Iris pigment epithelial cell (primary cell): ENCODE measurements at places on chromosomes 2 and 18.

GRCh38 chr2:121521359-121521758 is 9.3 kb upstream of the RNU4ATAC start:
- no peak for DNase-seq

DNA sequence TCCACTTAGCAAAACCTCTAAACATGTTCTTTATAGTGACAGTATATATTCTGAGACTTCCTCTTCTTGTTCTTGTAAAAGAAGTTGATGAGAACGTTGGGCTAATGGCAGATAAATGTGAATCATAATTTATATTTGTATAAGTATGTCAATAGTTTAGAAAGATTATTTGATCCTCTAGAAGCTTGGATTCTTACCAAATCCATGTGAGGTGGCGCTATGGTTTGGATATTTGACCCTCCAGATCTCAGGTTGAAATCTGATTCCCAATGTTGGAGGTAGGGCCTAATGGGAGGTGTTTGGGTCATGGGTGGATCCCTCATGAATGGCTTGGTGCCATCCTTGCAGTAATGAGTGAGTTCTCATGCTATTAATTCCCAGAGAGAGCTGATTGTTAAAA is 29.8 kb upstream of the SCN1A start:
- no peak for DNase-seq

- DNase-seq, result no peak
These were observed 412.2 kb downstream of the SPAG16 start for GRCh38 chr2:213696442-213696841.

GRCh38 chr2:223315813-223316212 is 263.8 kb downstream of the KCNE4 start:
- no peak for DNase-seq

DNA sequence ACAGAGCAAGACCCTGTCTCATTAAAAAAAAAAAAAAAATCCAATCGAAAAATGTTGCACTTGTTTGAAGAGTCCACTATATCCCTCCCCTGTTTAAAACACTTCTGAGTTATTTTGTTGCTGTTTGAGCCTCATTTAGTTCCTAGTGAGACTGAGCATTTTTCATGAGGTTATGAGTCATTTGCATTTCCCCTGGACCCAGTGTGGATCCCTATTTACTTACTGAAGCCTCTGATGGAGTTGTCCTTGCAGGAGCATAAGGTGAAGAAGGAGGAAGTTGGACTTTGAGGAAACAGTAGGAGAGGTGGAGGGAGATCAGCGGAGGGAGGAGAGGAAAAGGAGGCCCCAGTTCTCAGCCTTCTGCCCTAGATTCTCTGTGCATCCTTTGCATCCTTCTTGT is 5.1 kb downstream of the CXCR1 start:
- no peak for DNase-seq

DNA sequence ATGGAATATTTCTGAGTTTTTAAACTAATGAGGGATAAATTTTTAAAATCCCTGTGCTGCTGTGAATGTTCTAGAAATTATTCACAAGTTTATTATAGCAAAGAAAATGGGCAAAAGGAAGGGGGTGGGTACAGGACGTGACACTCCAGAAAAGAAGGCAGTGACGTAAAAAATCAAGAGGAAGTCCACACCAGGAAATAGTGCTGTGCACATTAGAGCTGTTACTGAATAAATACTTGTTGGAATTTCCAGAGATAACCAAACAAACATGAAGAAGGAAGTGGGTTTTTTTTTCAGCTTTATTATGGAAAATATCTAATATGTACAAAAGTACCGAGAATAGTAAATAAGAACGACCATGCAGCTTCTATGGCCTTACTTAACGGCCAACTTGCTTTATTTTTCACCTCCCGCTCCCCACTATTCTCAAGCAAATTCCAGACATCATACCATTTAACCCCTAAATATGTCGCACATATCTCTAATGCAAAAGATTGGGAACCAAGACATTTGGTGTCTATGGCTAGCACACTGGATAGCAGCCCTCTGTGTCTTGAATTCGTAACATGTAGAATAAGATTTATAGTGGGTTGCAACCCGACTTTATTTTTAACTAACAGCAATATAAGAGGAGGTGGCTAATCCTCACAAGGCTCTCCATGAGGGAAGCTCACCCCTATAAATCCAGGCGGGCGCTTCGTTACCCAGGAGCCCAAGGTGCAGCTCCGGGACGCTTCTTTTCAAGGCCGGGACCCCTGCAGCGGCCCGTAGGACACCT is 580 bp upstream of the NDUFV2 start:
- DNase-seq, result peak; percentile 87

GRCh38 chr2:30031184-30031583 is 109.8 kb upstream of the ALK start:
- no peak for DNase-seq

DNA sequence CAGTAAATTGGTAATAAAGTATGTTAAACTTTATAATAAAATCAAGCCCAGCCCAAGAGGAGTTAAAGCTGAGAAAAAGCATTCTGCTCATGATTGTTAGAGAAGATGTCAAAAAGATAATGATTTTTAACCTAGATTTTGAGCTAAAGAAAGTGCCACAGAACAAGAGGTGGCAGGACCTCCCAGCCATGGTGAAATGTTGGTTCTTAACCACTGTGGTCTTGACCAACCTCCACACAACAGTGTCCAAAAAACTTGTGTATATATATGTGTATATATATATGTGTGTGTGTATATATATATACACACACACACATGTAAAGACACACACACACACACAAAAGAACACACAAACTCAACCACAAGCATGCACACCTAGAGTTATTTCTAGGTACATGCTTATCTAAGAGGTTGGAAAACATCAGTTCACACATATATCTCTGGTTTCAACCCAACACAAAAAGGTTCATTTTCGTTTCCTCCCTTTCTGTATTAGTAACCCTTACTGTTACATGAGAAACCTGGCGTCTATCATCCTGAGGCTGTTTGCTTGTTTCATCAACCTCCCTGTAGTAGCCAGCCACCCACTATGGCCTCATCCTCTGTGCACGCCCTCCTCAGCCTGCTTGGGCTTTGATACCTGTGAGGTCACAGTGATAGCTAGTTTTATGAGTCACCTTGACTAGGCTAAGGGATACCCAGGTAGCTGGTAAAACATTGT is 631.8 kb upstream of the ID2 start:
- no peak for DNase-seq

DNA sequence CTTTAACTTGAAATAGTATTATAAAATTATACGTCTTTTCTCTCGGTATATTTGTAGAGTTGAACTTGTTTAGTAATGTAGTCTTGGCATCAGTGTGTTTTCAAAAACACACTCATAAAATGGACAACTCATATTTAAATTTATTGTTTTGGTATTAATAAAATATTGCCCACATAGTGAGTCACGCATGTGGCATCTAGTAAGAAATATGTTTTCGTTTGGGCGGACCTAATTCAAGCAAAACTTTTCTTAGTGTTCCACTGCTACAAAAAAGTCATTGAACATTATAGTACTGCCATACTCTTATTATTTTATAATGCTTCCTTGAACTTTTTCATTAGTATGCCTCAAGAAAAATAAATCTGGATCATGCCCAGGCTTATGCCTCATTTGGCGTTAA is 31.1 kb upstream of the FAM237A start:
- DNase-seq, result peak; percentile 8

DNA sequence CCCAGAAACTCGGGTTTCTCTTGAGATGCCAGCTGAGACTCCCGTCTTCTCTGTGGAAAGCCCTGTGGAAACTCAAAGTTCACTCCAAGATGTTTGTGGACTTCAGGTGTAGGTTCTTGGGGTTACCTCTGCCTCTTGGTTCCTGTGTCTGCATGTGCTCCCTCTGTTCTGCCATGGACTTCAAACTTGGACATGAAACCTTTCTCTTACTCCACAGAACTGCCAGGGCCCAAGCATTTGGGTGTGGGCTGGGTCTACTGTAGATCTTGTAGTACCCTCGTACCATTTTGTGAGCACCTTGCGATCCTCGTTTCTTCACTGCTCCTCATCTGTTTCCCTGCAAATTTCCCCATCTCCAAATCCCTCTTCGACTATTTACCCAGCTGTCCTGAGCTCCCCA is 175.5 kb downstream of the HAUS1 start:
- DNase-seq, result no peak

GRCh38 chr2:126880817-126881216 is 17.9 kb upstream of the TEX51 start:
- no peak for DNase-seq

GRCh38 chr2:119123389-119123788 is 35.2 kb downstream of the C1QL2 start:
- DNase-seq, result no peak

DNA sequence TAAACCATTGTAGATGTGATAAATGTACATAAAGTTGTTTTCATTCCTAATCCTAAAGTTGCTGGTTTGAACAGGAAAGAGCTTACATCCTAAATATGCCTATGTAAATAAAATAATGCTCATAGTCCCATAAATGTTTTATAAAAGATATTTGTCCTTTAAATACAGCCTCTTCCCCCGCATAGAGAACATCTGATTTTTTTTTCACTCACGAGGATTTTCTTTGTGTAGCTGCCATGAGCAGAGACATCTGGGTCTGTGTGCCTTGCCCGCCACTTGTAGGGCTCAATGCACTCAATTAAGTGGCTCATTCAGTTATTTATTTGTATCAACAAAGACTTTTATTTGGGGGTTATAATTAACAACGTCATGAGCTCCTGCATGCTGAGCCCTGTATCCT is 72.8 kb downstream of the SOWAHC start:
- no peak for DNase-seq

- no peak for DNase-seq
These were observed 266.5 kb downstream of the EIPR1 start for GRCh38 chr2:3110994-3111666.

DNA sequence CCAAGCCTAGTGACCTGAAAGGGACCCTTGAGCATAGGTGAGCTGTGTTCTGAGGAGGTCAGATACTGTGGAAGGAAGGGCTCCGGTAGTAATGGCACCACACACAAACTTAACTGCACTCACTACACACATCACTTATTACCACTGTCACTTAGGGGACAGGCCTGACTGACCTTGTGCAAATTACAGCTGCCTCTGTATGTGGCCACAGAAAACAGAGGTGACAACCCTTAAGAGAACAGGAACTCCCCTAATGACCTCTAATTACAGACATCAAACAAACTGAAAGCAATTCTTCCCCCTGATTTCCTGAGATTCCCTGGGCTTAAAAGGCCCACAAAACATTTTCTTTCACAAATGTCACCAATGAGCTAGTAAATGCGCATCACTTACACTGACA is 360.6 kb downstream of the RND3 start:
- no peak for DNase-seq

- no peak for DNase-seq
These were observed 99.7 kb upstream of the CRIM1 start for GRCh38 chr2:36255863-36256262.

DNA sequence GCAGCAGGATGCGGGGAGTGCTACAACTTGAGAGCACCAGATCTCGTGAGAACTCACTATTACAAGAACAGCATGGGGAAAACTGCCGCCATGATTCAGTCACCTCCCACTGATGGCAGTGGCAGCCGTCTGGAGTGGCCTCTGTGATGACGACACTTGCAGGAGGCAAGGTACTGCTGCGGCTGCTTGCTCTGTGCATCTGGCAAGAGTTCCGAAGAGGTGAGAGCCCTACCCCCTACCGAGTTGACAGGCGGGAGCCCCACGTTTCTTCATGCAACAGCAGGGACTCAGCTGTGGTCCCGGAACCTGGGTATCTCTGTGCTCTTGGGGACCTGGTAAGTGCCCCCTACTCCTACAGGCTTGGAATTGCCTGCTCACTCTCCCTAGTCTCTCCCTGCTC is 1672.7 kb upstream of the TMEFF2 start:
- DNase-seq, result no peak

- DNase-seq, result peak; percentile 40
These were observed 66.3 kb upstream of the GLI2 start for GRCh38 chr2:120669121-120669952.

DNA sequence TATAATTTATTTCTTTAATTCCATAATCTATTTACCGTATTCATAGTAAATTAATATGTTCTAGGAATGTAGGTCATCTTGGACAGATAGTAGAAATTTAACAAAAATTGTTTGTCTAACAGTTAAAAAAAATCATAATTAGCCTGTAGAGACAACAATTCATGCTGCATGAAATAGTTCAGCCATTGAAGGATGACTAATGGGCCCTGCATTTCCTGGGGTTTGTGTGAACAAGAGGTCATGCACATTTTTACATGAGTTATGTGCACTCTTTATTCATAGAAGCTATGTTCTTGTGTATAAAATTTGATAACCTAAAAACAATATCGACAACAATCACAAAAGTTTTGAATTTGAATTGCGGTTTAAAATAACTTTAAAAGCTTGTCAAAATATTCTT is 1663.6 kb downstream of the SUCLG1 start:
- DNase-seq, result peak; percentile 92

DNA sequence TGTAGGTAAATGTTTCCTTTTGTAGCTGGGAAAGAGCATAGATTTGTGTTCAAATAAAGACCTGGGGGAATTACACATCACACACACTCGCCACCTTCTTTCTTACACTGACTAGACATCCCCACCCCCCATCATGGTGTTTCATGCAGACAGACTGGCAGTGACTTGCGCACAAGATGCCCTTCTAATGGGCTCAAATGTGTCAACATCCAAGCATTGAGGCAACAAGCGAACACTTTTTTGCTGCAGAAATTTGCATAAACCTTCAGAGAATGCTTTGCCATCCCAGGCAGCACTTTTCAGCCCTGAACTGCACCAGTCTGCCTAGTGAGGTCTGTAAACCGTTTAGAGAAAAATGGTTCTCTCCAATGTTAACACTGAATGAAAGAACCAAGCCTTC is 4.5 kb downstream of the HOXD8 start:
- no peak for DNase-seq

DNA sequence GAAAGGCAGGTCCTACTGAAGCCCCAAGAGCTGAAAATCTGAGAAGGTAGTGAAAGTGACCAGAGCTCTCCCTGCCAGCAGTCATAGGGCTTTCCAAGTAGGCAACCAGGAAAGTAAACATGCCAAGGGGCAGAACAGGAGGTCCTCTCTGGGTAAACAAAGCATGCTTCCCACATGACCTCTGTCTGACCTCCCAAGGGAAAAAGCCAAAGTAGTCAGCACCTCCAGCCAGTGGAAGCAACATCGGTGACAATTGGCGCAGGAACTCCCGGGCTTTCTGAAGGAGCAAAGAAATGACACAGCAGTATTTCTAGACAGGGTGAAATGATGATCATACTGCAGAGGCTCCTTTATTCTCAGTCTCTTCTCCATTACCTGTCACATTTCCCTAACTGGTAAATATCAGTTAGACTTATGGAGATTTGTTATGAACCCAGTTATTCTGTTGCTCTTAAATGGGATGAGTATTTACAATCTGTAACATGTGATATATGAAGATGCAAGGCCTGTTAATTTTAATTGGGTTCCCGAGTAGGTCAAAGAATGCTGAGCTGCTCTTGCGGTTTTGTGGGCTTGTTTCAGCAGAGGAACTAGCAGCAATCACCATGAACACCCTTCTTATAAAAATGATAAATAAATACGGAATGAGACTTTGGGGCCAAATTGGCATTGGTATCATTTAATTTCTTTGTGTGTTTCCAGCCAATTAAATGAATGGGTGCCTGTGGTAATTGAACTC is 321.0 kb downstream of the RND3 start:
- no peak for DNase-seq

- DNase-seq, result no peak
These were observed 236.0 kb upstream of the HDAC4 start for GRCh38 chr2:239636808-239637207.

- peak; percentile 8 for DNase-seq
These were observed 92.6 kb upstream of the RAB12 start for GRCh38 chr18:8516371-8517250.

- DNase-seq, result no peak
These were observed 29.8 kb upstream of the TNS1 start for GRCh38 chr2:218032336-218033171.

- DNase-seq, result no peak
These were observed 690.8 kb upstream of the CELF4 start for GRCh38 chr18:38256366-38256765.

GRCh38 chr2:67389286-67389685 is 7.8 kb upstream of the ETAA1 start:
- peak; percentile 80 for DNase-seq
